ENCODE measurements at places on chromosomes 7 and 10.

DNA sequence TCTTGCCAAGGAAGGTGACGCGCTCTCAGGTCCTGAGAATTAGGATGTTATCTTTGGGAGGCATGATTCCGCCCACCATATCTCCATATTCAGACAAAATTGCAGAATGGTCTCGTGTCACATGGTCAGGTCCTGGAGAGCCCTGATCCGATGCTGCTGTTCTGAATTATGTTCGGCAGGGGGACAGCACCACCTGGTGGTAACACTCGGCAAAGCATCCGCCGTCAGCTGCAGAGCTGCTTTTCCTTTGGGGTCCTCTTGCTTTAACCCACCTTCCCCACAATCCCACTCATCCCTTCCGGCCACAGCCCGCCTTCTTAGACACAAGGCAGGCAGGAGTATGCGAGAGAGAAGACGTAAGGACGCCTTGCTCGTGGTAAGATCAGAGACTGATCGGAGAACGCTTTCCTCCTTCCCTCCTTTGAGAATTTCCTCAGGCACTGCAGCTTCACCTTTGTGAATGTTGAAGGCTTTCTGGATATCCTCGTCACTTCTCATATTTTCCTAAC is 327.8 kb upstream of the C7orf33 start:
- DNase-seq = no peak

DNA sequence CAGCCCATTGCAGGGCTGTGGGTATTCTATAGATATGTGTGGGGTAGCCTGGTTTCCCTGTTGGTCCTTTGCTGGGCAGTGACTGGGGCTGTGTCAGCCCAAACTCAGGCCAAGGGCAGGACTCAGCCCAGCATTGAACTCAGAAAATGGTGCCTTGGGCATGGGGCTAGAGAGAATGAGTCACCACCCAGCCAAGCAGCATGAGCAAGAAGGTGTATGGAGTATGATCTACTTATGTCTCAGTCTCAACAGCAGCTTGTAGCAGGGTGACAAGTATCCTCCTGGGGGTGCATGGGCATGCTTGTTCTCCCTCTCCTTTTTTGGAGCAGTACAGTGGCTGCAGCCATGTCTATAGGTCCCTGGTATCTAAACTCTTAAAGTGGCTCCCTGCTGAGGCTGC is 32.0 kb downstream of the STK31 start:
- DNase-seq = no peak

DNA sequence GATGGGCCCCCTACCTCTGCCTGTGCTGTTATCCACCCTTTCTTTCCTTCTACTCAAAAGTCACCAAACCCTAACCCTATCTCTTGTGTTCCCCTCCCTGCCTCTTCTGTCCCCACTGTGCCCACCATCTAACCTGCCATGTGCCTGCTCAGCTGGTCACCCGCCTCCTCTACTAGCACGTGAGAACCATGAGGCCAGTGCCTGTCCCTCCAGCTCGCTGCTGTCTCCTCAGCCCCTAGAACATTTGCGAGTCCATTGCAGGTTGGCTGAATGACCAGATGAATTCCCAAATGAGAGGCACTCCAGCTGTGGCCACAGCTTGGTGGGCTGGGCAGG is 129.0 kb downstream of the ARHGAP22 start:
- no peak for DNase-seq

DNA sequence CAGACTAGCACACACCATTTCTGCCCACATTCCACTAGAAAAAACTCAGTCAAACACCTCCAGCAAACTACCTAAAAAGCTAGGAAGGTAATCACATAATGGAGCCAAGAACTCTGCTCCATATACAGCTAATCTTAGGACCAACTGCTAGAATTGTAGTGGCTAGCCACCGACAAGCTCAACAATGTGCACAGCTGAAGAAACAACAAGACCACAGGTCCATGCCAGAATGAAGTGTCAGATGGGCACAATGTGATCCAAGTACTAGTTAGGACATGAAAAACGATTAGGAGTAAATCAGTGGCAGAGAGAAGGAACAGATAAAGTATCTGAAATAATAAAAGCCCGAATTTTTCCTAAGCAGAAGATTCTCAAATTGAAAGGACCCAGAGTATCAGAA is 38.6 kb downstream of the TMEM106B start:
- DNase-seq = no peak
